Subcutaneous adipose tissue (tissue), 4 donors: ENCODE measurements at places on chromosomes 1 and 21. TPM values are rescaled to one million over a fixed set of nuclear protein-coding genes. Genes with fewer than 3 reads are reported as not detected.

The F13B gene
- not detected for total RNA-seq

The PTAFR gene
- 6.4 TPM for total RNA-seq

The MIXL1 gene
- total RNA-seq, result not detected

The RHD gene
- not detected for total RNA-seq
